ENCODE measurements at places on chromosomes 12 and 14. TPM values are rescaled to one million over a fixed set of nuclear protein-coding genes. Genes with fewer than 3 reads are reported as not detected.

Gene ERBB3
- 4.2 TPM for total RNA-seq

Gene SIRT4
- total RNA-seq = 1.8 TPM

DNA sequence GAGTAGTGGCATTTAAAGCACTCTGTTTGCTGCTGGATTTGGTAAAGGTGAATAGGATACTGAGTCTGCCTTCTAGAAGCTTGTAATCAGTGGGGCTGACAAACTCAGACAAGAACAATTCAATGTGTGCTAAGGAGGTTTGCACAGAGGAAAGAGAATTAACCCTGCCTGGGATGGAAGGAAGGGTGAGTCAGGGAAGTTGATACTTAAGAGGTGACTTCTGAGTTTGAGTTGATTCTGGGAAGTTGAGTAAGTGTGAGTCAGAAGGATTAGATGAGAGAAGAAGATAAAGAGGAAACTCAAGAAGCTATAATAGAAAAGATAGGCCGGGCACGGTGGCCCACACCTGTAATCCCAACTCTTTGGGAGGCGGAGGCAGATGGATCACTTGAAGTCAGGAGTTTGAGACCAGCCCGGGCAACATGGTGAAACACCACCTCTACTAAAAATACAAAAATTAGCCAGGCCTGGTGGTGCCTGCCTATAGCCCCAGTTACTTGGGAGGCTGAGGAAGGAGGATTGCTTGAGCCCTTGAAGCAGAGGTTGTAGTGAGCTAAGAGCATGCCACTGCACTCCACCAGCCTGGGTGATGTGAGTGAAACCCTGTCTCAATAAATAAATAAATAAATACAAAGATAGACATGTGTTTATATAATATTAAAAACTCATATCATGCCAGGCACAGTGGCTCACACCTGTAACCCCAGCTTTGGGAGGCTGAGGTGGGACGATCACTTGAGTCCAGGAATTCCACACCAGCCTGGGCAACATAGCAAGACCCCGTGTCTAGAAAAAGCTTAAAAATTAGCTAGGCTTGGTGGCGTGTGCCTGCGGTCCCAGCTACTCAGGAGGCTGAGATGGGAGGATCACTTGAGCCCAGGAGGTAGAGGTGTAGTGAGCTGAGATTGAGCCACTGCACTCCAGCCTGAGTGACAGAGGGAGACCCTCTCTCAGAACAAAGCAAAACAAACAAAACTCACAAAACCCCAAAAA, 126.8 kb upstream of the CPM start:
- H3K27me3 ChIP-seq = no peaks in the 10 kb centered on the region
- no peak overlapping the region for H3K27ac ChIP-seq
- H3K4me3 ChIP-seq = no peak overlapping the region
- peaks cover 3% of the 10 kb centered on the region for H3K4me1 ChIP-seq
- no peak for DNase-seq

- no peak overlapping the region for H3K4me3 ChIP-seq
- no peaks in the 10 kb centered on the region for H3K36me3 ChIP-seq
- H3K27me3 ChIP-seq = peaks cover 1% of the 10 kb centered on the region
These were observed 29.7 kb downstream of the ATF7IP start for GRCh38 chr12:14395074-14395778.

DNA sequence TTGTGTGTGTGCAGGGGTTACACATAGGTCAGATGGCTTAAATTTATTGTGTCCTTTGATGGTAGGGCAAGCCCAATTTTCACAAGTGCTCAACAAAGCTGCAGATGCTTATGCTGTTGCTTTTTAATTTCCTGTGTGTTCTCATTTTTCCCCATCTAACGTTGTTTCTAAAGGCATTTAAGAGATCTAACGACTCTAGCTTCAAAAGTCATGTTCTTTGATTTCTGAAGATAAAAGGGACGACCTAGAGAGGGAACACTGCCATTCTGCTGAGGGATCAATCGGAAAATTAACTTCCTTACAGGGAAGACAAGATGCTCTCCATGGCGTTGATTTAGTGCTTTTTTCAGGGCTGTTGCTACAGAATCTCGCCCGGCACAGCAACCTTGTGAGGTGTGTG, 79.0 kb upstream of the GNG2 start:
- H3K4me1 ChIP-seq = no peaks in the 10 kb centered on the region
- no peak overlapping the region for H3K27ac ChIP-seq
- H3K4me3 ChIP-seq = no peak overlapping the region
- H3K36me3 ChIP-seq = peaks cover 11% of the 10 kb centered on the region
- H3K27me3 ChIP-seq = peaks cover 3% of the 10 kb centered on the region
- DNase-seq = no peak
